ENCODE measurements at places on chromosomes 2 and 18. TPM values are rescaled to one million over a fixed set of nuclear protein-coding genes. Genes with fewer than 3 reads are reported as not detected.
A peak's percentile ranks its signal among the peaks of the same experiment; 100 is the strongest.

DNA sequence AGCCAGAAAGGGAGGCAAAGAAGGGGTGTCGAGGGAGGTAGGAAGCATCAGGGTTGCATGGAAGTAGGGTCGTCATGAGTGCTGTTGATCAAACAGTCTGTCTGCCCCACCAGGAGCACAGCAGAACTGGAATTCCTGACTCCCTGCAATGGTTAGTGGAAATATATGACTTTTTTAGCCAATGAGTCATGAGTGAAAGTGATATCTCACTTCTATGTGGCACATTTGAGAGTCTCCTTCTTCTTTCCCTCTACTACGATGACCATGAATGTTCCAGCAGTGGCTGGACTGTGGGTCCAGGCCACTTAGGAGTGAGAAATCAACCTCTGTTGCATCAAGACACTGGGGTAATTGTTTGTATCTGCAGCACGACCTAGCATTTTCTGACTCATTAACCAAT lies 199.5 kb downstream of the TTC32 start:
- no peak for DNase-seq

DNA sequence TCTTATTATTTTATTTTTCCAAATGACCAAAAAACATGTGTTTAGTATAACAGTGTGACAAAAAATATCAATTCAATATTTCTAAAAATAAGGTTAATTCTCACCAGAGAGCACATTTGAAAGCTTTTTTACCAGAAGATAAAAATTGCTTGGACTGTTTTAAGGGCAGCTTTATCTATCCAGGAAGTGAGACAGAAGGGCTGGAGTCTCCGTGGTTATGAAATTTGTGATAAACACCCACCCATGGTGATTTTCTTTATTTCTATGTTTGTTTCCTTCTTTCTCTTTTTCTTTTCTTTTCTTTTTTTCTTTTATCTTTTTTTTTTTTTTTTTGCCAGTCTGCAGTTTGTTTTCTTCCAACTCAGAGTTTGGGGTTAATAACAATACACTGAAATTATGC lies 298.5 kb downstream of the PIEZO2 start:
- no peak for DNase-seq

DNA sequence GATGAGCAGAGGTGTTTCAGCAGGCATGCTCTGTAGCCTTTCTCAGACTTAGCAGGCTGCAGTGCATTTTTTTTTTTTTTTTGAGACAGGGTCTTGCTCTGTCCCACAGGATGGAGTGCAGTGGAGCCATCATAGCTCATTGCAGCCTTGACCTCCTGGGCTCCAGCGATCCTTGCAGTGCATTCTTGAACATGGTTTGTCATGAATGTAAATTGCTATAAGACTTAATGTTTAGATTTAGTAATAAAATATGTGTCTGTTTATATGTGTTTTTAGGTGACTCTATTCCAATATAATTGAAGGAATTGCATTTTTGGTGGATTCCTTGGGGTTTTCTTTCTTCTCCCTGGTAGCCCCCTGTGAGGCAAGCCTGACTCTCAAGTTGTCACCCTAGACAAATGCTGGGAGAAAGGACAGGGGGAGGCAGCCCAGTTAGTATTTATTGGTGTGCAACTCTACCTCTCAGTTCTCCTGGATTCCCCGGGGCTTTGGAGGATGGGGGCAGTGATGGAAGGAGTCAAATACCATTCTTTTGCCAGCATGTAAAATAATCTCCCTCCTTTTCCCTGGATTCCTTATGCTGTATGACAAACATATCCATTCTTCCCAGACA lies 22.7 kb downstream of the LYPD6B start:
- no peak for DNase-seq

DNA sequence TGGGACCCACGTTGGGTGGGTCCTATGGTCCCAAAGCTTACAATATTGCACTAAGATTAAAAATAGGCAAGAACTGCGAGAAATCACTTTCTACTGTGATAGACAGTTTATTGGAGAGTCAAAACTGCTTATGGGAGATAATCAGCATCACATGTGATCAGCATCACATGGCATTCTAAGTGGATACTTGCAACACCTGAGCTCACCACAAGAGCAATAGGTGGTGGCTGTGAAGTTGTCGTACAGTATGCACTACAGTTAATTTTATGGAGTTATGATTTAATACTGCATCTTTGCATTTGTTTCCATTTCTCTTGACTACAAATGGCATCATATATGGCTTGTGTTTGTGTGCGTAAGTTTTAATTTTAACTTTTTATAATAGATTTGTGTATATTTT lies 11.6 kb downstream of the PNO1 start:
- no peak for DNase-seq

- DNase-seq = no peak
These were observed 18.9 kb upstream of the THOC1 start for GRCh38 chr18:286515-287310.

SPC25 gene
- 25.2 TPM for total RNA-seq

MC5R gene
- total RNA-seq = not detected

DNA sequence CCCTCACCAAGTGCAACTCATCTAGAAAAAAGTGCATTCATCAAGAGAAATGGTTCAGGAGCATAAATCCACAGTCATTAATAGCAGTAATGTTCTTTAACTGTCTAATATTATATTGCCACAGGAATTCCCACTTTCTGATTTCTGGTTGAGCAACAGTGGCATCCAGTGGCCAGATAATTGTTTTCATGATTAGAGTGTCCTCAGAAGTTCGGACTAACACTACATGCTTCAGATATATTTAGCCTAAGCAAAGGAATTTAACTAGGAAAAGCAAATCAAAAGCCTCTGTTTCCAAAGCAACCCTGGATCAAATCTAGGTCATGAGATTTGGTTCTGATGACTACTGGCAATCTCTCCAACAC lies 9.8 kb upstream of the ERBB4 start:
- DNase-seq = no peak

DNA sequence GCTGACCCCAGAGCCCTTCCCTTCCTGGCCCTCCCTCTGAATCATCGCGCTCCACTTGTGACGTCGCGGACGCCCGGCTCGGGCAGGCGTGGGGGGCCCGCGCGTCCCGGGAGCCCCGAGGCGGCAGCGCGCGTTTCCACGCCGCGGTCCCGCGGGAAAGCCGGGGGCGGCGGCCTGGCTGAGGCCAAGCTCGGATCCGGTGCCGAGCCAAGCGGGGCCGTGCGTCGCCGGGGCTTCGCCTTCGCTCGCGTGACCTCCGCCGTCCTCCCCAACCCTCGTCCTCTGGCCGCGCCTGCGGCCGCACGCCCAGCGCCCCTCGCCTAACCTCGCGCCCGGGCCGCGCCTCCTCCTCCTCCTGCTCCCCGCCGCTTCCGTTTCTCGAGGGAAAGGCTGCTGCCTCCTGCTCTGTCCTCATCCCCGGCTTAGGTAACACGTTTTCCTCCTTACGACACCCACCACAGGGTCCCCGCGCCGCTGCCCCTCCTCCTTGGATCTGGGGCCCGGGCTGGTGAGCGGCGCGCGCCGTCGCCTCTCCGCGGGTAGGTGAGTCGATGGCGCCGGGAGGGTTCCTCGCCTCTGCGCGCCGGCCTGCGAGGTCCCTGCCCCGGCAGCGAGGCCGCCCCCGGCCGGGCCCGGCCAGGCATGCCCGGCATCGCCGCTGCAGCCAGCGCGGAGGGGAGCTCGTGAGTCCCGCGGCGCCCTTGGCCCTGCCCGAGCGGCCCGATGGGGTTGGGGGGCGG lies at the start of gene INPP1:
Gene INPP1, plus strand, starts transcription at position 54 of the 740 bp plus-strand sequence. CDS start 16,514 bp downstream, outside the sequence.
- DNase-seq = peak; percentile 72

DNA sequence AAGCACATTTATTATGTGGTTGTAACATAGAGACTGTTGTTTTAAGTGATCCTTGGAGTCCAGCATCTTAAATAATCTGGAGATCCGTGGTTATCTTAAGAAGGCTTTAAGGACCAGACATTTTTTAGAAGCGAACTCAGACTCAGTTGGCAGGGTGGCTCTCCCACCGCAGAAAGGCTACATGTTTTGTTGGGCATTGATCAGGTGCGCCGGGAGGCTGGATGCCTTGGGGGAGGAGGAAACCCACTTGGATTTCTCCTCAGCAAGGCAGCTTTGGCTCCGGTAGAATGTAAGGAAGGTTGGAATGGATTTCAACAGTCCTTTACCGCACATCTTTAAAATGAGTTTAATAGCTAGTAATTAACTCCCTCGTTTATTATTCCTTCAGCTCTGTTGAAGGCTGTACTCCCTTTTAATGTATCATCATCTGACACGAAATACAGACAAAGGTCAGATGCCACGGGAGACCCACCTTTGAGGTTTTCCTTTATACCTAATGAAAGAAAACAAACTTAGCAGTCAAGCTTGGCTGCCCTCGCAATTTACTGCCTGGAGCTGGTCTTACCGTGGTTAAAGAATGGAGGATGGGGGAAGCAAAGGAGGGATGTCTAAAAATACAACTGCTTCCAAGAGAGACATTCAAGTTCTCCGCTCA lies 1.2 kb downstream of the TMEM200C start:
- DNase-seq = no peak

ADI1 gene
- 40.0 TPM for total RNA-seq

L3MBTL4 gene
- total RNA-seq = 4.6 TPM

DNA sequence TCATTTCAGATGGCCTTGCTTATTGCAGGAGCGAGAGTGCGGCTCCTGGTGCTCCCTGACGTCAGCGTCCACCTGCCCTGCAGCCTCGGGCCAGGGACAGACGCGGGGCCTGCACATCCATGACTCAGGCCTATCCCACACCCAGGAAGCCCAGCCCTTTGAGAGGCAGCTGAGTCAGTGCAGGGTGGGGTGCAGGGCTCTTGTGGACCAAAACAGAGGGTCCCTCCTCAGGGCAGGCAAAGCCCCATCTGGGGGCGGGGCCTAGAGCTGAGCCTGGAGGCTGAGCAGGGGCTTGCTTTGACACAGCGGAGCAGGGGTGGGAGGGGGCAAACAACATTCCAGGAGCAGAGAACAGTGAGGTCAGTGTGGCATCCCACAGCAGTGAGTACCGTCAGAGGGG lies 7.7 kb upstream of the ARHGEF4 start:
- no peak for DNase-seq

- no peak for DNase-seq
These were observed 40.3 kb downstream of the INPP5D start for GRCh38 chr2:233100192-233100998.

DNA sequence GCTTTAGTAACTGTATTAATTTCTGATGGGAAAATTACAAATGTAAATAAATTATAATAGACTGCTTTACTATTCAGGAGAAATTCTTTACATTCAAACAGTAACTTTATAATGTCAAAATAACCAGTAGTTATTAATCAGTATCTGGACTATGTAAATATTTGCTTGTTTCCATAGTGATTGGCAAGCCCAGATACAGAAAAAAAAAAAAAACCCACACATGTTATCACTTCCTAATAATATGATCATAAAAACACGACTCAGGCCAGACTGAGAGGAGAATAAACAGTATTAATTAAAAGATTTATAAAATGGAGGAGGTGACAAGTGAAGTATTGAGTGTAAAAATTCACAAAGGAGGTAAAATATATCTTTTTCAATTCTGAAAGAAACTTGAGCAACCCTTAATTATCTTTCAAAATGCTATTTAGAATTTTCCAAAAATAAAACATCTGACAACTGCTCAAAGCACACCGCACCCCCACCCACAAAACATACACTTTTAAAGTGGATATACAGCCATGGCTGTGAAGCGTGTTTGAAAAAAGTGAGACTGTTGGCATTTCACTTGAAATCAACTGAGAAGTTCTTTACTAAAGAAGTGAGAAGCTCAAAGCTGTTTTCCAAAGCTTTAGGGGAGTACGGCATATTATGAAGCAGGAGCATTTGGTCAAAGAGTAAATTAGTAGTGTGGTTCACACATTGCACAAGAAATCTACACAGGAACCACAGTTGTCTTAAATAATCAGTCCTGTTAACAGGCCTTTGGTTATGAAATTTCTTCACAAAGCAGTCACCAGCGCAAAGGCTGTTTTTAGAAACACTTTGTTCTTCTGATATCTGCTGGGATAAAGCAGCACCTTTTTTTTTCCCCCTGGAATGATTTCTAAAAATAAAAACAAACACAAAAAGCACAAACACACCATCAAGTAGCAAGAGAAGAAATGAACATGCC lies 475.8 kb downstream of the TXNL1 start:
- no peak for DNase-seq

- peak; percentile 61 for DNase-seq
These were observed 94.3 kb downstream of the TWIST2 start for GRCh38 chr2:238942080-238942725.

GRCh38 chr2:237509151-237509550 lies 22.1 kb downstream of the MLPH start:
- no peak for DNase-seq

RIT2 gene
- total RNA-seq = not detected

NAGK gene
- total RNA-seq = 139 TPM

- DNase-seq = no peak
These were observed 12.1 kb downstream of the DOCK10 start for GRCh38 chr2:225030203-225030602.

SDC1 gene
- total RNA-seq = 164 TPM

- DNase-seq = no peak
These were observed 356.5 kb upstream of the HNMT start for GRCh38 chr2:137607722-137608318.

CCDC85A gene
- 5.4 TPM for total RNA-seq

DNA sequence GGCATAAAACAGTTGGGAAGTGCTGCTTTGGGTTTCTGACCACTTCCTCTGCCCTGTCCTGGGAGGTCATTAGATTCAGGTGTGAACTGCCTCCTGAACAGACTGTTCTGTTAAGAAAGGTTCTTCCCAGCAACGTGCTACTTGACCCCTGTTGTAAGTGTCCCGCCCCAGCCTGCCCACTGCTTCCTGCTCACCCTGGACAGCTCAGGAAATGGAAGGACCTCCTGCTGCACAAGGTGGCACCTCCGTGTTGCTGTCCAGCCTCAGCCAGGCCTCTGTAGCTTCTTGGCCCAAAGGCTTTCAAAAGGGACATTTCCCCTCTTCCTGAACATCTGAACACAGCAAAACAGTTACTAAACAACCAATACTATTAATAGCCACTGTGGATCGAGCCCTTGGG lies 5.3 kb downstream of the TOGARAM2 start:
- no peak for DNase-seq

GRCh38 chr18:44521668-44522022 lies 159.0 kb upstream of the SETBP1 start:
- DNase-seq = no peak

- no peak for DNase-seq
These were observed 500.1 kb downstream of the ARHGAP15 start for GRCh38 chr2:143629340-143629739.
